ENCODE measurements at places on chromosomes 1 and 21.

- DNase-seq = no peak
Observed at GRCh38 chr1:181095260-181095659, 6.8 kb downstream of the IER5 start.

DNA sequence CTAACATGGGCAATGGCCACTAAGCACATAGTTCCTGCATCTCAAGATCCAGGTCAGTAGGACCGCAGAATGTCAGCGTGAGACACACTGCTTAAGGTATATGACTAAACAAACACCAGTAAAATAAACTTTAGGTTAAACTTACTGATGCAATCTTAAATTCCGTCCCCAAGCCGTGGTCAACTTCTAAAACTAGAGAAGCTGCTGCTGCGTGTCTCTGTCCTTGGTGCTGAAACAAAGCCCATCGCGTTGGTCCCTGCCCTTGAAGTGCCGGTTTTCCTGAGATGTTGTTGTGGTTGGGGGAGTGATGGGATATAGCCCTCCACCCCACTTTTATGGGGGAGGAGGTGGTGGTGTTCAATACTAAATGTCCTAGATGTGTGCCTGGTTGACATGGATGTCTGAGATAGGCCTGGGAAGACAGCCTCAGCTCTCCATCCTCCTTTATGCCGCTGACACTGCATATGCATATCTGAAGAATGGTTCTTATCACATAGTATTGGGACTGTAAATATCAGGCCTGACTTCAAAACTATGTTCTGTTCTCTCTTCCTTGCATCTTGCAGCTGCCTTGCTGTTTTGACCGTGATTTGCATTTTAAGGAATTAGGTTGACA lies 72.0 kb upstream of the KCNA3 start:
- no peak for DNase-seq

DNA sequence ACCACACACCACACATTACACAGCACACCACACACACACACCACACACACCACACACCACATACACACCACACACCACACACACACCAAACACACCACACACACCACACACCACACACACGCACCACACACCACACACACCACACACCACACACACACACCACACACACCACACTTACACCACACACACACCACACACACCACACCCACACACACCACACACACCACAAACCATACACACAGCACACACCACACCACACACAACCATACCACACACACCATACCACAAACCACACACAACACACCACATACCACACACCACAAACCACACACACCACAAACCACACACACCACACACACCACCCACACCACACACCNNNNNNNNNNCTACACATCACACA lies 40.9 kb upstream of the SIK1 start:
- DNase-seq = no peak

DNA sequence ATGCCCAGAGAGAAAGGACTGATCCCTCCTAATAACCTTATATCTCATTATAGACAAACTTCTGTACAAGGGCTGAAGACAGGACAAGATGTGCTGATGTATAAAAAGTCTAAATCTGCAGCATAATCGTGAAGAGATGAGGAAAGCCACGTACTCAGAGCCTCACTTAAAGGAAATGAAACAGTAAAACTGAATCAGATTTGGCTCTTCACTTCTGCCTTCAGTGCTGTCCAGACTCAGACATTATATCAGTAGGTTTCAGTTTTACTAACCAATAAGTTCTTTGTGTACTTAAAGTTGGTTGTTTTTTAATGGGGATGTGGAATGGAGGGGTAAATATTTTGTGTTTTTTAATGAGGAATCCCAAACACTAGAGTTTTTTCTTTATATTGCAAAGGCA lies 45.3 kb upstream of the RGS1 start:
- no peak for DNase-seq

DNA sequence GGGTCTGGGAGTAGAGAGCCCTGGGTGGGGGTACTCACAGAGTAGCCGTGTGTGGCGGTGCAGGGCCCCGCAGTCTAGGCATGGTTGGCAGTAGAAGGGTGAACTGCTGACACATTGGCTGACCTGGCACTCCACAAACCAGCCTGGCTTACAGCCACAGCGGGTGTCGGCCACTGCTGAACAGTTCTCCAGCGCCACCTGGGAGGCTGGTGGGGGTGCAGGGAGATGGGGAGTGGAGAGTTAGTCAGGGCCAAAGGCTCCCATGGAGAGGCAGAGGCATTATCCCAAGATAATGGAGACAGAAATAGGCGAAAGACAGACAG lies 1.5 kb downstream of the TNFRSF25 start:
- DNase-seq = no peak

DNA sequence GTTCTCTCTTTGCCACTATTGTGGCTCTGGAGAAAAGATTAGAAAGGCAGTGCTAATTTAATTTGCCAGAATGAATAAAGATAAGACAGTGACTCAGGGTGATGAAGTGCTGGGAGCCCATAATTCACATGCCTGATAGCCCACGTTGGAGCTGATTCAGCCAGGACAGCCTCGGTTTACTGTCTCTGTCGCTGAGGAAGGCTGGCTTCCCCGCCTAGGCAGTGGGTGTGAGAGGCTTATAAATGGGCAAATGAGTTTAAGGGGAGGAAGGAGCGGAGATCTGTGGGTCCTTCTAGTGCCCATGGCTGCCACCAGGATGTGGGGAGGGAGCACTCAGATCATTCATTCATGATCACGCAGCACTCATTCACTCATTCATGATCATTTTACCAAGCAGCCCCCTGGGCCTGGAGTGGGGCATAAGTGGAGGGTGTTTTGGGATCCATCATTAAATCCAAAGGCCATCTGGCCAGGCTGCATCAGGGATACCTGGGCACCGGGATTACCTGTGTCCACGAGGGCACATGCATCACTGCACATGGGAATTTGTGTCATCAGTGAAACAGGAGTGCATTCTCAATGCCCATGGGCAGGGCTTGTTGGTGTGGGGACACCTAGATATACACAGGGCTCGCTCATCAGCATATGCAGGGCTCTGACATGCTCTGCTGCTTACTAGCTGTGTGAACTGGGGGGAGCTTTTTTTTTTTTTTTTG lies 315.4 kb downstream of the MATN1 start:
- DNase-seq = no peak

GRCh38 chr1:119084798-119085197 lies 55.7 kb downstream of the WARS2 start:
- DNase-seq = no peak

GRCh38 chr1:87108814-87109411 lies 194.5 kb downstream of the HS2ST1 start:
- DNase-seq = no peak

DNA sequence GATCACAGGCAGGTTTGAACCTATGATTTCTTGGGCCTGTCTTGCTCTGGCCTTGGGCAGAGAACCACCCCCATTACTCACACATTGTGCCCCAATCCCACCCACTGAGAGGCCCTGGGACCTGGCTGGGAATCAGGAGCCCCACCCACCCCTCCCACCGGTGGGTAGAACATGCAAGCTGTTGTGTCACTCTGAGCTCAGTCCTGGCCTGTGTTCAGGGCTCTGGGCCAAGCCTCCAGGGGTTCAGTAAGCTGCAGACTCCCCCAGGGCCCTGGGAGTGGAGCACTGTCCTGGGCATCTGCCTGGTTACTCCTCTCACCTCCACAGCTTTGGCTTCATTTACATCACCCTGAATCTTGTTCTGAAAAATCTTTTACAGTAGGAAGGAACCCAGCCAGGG lies 270.5 kb downstream of the RRAGC start:
- no peak for DNase-seq

GRCh38 chr1:153447498-153448170 lies 12.8 kb downstream of the S100A7 start:
- no peak for DNase-seq

DNA sequence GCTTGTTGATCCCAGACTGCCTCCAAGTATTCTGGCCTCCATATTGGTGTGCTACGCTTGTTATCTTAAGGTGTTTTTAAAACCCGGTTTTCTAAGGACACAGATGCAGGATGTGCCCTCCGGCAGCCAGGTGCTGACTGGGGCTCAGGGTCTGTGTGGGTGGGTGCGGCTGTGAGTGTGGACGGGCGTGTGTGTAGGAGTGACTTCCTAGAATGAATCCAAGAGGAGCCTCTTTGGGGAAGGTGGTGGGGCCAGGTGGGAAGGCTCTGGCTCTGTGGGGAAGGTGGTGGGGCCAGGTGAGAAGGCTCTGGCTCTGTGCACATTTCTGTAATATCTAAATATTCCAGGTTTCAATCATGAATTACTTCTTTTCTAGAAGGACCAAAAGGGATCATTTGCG lies 12.8 kb upstream of the TSPEAR start:
- no peak for DNase-seq
